Liver (tissue), 10 donors: ENCODE measurements at places on chromosomes 6 and 20.
A peak's percentile ranks its signal among the peaks of the same experiment; 100 is the strongest.

DNA sequence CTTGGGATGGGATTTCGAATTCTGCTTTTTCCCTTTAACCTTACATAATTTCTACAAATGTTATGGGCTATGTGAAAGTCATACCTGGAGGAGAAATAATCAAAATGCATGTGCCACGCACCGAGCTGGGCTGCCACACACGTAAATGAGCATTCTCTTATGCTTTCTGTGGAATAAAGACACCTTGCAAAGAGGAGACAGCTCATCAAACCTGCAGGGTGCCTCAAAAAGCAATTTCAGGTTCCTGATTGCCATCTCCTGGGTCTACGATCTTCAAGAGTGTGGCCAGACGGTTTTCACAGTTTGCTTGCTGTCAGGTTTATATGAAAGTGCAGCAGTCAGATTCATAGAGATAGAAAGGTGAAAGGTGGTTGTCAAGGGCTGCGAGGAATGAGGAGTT is 36.6 kb downstream of the DUSP22 start:
- no peak overlapping the region for H3K27ac ChIP-seq
- H3K4me3 ChIP-seq, result no peak overlapping the region
- no peak for DNase-seq
- H3K36me3 ChIP-seq, result no peaks in the 10 kb centered on the region
- H3K27me3 ChIP-seq, result no peaks in the 10 kb centered on the region

- peak; percentile 53 for DNase-seq
- no peak overlapping the region for H3K4me3 ChIP-seq
- H3K4me1 ChIP-seq, result no peaks in the 10 kb centered on the region
- H3K27ac ChIP-seq, result peak overlapping the region; percentile 83
Measured at GRCh38 chr6:167268683-167269280, 22.3 kb upstream of the UNC93A start.

DNA sequence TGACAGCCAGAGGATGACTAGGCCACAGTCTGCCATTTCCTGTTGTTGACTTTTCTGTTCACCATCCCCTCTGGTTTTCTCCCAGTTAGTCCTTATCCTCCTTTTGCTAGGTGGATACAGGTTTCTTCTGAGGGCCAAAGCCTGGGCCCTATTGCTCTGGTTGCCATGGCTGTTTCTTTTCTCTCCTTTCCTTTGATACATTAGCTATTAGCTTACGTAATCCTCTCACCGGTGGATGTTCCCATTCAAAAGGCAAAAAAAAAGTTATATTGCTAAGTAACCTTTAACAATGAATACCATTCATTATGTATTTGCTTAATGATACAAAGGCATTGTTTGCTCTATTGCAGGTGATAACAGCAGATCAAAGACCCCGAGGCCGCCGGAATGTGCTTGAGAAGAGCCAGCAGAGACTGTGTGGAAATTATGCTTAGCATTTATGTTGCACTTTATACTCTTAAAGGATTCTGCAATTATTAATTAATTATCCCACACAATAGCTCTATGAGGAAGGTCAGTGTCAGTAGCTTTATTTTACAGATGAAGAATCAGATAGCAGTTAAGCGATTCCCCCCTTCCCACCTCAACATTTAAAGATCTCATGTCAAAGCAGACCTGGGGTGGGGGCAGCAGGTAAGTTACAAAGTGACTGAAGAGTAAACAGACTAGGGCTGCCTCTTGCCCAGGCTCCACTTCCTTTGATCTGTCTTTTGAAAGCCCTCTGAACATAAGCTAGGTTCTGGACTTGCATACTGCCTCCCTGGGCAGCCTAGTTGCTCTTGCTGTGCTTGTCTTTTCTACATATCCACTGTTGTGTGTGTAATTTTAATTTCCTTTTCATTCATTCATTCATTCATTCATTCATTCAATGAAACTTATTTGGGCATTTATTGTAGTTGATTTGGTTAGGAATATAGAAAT is 14.5 kb upstream of the TFB1M start:
- no peak overlapping the region for H3K4me3 ChIP-seq
- no peaks in the 10 kb centered on the region for H3K36me3 ChIP-seq
- H3K4me1 ChIP-seq, result no peaks in the 10 kb centered on the region
- H3K27ac ChIP-seq, result no peak overlapping the region
- H3K27me3 ChIP-seq, result no peaks in the 10 kb centered on the region

- H3K4me1 ChIP-seq, result peaks cover 4% of the 10 kb centered on the region
- H3K27me3 ChIP-seq, result no peaks in the 10 kb centered on the region
- peaks cover 7% of the 10 kb centered on the region for H3K36me3 ChIP-seq
- no peak for DNase-seq
- H3K27ac ChIP-seq, result no peak overlapping the region
- no peak overlapping the region for H3K4me3 ChIP-seq
Measured at GRCh38 chr6:35076997-35077712, 64.0 kb downstream of the TCP11 start.

DNA sequence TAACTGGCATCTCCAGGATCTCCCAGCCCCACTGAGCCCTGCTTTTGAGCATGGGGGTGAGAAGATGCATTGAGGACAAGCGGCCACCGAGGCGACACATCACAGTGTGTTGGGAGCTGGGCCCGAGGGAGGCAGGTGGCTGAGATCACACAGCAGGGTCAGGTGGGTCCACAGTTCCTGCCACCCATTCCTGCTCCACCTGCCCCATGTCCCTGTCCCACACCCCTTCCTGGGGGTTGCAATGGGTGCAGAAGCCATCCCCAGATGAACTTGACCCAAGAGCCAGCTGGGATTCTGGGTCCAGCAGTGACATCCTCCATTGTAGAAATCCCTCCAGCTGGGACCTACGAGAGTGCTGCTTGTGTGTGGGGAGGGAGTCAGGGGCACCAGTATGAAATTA is 1.0 kb downstream of the TGM2 start:
- H3K36me3 ChIP-seq, result peaks cover 6% of the 10 kb centered on the region
- H3K4me3 ChIP-seq, result peak overlapping the region; percentile 66
- DNase-seq, result no peak
- H3K27ac ChIP-seq, result peak overlapping the region; percentile 69

- H3K27me3 ChIP-seq, result no peaks in the 10 kb centered on the region
- DNase-seq, result no peak
- H3K4me3 ChIP-seq, result no peak overlapping the region
- no peak overlapping the region for H3K27ac ChIP-seq
- H3K36me3 ChIP-seq, result no peaks in the 10 kb centered on the region
- no peaks in the 10 kb centered on the region for H3K4me1 ChIP-seq
Measured at GRCh38 chr6:23031986-23032385, 462.6 kb downstream of the HDGFL1 start.

GRCh38 chr6:84052883-84053241 is 19.3 kb downstream of the MRAP2 start:
- H3K4me1 ChIP-seq, result no peaks in the 10 kb centered on the region
- H3K36me3 ChIP-seq, result no peaks in the 10 kb centered on the region
- H3K27me3 ChIP-seq, result no peaks in the 10 kb centered on the region
- H3K27ac ChIP-seq, result no peak overlapping the region

DNA sequence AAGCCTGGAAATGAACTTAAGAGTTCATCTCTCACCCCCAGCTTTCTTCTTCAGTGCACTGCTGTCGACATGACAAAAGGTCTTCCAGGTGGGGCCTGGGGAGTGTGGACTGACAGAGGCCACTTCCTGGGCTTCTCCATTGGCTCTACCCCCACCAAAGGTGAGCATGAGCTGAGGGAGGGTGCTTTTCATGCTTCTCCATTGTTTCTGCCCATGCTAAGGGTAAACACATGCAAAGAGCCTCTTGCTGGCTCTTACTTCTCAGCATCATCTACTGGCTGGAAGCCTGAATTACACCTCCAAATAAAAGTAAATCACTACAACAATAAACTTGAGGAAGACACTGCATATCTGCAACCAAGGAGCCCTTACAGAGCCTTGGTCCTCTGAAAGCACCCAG is 227.2 kb downstream of the EPM2A start:
- no peaks in the 10 kb centered on the region for H3K27me3 ChIP-seq
- no peak overlapping the region for H3K4me3 ChIP-seq
- no peaks in the 10 kb centered on the region for H3K4me1 ChIP-seq
- DNase-seq, result no peak
- H3K27ac ChIP-seq, result no peak overlapping the region

DNA sequence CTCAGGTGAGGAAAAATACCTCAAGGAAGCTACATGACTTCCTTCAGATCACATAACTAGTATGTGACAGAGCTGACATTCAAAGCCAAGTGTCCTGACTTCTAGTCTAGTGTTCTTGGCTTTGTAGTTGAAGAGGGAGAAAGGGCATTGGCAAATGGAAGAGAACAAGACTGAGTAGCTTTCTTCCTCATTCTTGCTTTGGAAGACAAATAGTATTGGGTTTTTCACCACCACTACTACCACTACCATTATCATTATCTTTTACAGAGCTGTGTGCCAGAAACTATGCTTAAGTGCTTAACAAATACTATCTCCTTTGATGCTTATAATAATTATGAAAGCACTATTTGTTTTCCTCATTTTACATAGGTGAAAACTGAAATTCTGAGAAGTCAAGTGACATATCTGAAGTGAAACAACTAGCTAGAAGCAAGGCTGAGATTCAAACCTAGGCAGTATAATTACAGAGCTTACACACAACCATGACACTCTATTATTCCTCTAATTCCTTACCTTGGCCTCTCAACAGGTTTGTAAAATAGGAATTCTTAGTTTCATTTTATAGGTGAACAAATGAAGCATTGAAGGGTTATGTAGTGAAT is 6.8 kb downstream of the ACSS2 start:
- peaks cover 16% of the 10 kb centered on the region for H3K36me3 ChIP-seq
- H3K4me3 ChIP-seq, result no peak overlapping the region
- H3K27me3 ChIP-seq, result no peaks in the 10 kb centered on the region

DNA sequence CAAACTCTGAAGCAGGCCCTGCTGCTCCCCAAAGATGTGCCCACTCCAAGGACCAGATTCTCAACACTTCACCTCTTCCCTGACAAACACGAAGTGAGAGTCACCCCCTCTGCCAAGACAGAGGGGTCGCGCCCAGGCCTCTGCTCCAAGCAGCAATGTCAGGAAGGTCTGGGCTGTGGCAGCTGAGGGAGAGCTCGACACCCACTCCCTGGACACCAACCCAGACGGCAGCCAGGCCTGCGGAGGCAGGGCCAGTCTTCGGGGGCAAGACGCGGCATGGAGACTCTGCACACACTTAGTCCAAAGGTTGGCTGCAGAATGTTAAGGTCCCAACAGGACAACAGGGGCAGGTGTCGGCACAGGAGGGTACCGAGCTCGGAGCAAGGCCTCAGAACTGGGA is 144.2 kb downstream of the DLL1 start:
- no peak overlapping the region for H3K4me3 ChIP-seq
- no peaks in the 10 kb centered on the region for H3K4me1 ChIP-seq
- H3K36me3 ChIP-seq, result no peaks in the 10 kb centered on the region
- H3K27me3 ChIP-seq, result no peaks in the 10 kb centered on the region
- DNase-seq, result no peak
- no peak overlapping the region for H3K27ac ChIP-seq

GRCh38 chr20:63739130-63740069 is at the start of gene SLC2A4RG:
TSS of gene SLC2A4RG (plus strand) at chr20:63739776. CDS start at chr20:63739913, 137 bp downstream.
- peaks cover 62% of the 10 kb centered on the region for H3K4me1 ChIP-seq
- H3K36me3 ChIP-seq, result no peaks in the 10 kb centered on the region
- peak within 1 kb of the TSS; percentile 83 for H3K27ac ChIP-seq
- peak within 1 kb of the TSS; percentile 69 for H3K4me3 ChIP-seq

DNA sequence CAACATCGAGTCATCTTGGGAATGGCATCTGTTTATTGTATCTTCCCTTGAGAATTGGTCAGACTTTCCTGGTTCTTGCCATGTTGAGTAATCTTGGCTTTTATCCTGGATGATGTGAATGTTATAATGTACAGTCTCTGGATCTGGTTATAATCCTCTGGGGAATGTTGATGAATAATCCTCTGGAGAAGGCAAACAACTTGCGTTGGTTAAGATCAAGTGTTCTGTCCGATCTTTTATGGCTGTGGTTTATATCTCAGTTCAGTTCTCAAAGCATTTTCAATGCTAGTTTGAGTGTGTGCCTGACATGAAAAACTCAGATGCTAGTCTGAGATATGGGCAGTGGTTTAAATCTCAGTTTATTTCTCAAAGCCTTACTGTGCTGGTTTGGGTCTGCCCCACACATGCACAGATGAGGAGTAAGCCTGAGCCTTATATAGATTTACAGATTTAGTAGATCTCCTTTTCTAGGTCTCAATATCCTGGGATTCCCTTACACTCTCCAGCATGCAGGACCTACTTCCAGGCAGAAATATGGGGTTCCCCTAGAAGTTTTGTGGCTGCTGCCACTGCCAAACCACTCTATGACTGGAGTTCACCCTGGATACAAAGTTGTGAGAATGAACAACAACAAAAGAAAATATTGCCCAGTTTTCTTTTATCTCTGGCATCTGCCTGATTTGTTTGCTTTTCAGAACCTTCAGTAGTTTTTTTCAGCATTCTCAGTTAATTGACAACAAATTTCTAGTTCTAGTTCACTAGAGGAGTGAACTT is 191.8 kb upstream of the MAN1A1 start:
- H3K36me3 ChIP-seq, result no peaks in the 10 kb centered on the region
- no peaks in the 10 kb centered on the region for H3K4me1 ChIP-seq
- DNase-seq, result no peak
- no peak overlapping the region for H3K4me3 ChIP-seq
